ENCODE measurements at places on chromosomes 2 and 18.
A peak's percentile ranks its signal among the peaks of the same experiment; 100 is the strongest.

DNA sequence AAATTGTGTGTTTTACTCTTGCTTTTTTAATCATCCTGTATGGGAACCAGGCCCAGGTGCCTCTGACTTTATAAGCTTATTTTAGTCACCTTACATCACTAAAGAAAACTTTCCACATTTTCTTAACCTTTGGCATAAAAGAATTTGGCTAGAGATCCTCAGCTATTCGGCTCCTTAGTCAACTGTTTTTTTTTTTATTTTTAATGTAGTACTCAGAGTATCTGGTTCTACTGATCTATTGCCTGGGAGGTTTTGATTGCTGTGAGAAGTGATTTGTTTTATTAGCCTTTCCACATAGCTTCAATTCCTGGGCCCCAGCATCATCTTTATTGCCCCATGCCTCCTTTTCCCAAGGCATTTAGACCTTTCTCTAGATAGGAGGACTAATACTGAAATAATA lies 121.0 kb downstream of the MYO1B start:
- DNase-seq: no peak

- no peak for DNase-seq
Observed at GRCh38 chr2:218026676-218027425, 24.1 kb upstream of the TNS1 start.

GRCh38 chr2:119862127-119862889 lies 102.6 kb downstream of the PTPN4 start:
- DNase-seq: no peak

GRCh38 chr18:55086906-55087305 lies 127.6 kb upstream of the CCDC68 start:
- DNase-seq: no peak

DNA sequence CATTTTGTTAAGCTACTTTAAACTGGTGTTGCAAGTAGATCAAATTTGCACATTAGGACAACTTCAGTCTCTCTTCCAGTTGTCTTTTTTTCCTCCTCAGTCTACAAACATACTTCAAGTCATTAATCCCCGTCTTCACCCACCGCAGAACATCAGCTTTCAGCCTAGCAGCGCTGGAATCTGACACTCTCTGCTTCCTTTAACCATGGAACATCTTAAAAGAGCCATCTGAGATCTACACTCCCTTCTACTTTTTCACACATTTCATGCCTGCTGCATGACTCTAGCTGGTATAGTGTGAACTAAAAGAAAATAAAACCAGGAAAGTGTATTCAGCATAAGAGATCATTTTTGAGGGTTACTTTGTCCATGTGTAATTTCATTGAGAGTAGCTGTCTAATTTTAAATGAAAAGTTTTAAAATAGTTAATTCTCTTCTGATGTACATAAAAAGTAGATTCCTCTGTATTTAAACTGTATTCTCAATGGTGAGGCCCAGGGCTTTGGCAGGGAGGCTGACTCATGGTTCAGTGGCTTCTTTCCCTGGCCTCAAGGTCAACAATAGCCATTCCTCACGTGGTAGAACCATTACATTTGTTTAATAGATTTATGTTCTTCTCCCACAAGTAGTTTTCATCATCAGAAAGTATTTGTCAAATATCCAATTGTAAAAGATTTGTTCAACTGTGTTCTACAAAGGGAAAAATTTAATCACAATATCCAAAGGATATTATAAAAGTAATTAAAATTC lies 16.5 kb downstream of the SGPP2 start:
- no peak for DNase-seq

- no peak for DNase-seq
Observed at GRCh38 chr18:59148192-59148591, 8.5 kb downstream of the SEC11C start.

GRCh38 chr18:35641916-35642315 lies 60.4 kb downstream of the GALNT1 start:
- DNase-seq: no peak

DNA sequence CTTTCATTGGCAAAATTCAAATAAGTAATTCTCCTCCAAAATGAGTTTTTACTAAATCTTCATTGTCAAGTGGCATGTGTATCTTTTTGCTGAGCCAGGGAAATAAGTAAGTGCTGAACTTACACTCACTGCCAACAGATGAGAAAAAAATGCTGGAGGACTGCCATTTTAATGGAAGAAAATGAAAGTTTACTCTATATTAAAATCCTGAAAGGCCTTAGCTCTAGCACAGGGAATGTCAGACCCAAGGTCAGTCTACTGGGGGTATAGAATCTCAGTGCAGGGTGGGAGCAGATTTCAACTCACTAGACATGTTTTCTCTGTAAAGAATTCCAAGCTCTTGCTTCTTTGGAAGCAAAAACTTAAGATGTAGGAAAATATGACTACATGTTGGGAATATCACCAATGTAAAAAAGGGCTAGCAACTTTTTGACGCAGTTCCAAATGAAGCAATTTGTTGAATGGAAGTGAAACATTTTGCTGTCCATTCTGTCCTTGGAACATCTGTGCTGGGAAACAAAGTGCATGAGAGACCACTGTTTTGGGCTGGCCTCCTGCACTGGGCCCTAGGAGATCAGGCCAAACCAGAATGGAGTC lies 127.0 kb downstream of the ST6GAL2 start:
- no peak for DNase-seq

DNA sequence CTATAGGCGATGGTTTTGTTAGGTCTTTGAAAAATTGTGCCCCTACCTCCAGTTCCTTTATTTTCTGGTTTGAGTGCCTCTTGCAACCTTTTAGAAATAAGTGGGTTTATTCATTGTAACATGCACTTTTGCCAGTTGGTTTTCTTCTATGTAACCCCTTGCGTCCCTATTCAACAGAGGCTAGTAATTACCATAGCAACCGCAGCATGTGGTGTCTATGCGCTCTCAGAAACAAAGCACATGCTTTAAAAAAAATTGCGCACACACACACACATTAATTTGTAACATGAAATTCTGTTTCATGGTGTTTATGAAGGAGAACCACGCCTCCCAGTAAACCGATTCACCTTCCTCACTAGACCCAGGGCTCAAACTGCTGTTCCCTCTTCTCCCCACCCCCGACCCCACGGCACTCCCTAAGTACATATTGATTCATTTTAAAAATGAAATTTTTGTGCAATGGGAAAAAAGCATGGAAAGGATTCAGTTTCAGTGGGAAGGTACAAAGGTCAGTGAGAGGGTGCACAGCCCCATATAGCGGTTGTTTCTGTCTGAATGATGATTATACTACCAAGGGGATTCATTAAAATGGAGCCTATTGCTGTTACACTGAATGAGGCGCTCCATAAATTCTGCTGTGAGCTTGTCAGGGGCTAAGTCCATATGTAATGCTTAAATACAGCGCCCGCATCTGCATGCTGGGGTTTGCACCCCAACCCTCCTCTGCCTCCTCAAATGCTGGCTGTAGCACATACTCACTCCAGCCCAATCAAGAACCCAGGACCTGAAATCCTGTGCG lies 206.9 kb downstream of the ICOS start:
- no peak for DNase-seq

DNA sequence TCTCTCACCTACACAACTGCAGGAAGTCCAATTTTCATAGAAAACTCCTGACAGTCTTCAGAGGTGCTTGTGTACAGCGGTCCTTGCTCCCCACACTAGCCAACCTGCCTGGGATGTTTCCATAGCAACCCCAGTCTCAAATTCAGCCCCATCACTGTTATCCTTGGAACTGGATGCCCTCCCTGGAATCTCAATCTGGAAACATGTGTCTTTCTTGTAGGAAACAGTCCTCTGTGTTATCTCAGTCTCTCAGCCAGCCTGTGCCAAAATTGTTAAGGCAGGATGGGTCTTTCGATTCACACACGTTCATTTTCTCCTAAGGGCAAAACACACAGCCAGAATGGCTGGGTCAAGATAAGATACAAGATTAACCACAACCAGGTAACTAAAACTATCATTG lies 295.5 kb upstream of the RND3 start:
- no peak for DNase-seq

- DNase-seq: no peak
Observed at GRCh38 chr2:3644246-3644525, 13.8 kb upstream of the ALLC start.

- DNase-seq: no peak
Observed at GRCh38 chr2:113010088-113010487, 4.8 kb downstream of the IL36A start.

DNA sequence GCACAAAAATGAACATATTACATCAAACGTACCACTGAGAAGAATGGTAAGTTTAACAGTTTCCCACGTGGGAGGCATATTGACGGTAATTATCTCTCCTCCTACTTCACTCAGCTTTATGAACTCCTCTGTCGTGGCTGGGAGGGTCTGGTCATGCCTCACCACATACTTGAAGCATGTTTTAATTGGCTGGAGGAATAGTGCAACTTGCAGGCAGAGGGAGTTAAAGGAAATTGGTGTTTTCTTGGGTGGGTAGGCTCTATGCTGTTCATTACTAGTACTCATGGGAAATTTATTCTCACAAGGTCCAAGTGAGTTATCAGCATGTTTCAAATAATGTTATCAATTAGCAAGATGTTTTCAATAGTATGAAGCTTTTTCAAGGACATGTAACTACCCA lies 767.0 kb downstream of the PLCL1 start:
- DNase-seq: no peak

GRCh38 chr2:238654479-238655197 lies 193.2 kb upstream of the TWIST2 start:
- DNase-seq: no peak

GRCh38 chr2:150129921-150130575 lies 357.4 kb downstream of the RND3 start:
- DNase-seq: no peak

DNA sequence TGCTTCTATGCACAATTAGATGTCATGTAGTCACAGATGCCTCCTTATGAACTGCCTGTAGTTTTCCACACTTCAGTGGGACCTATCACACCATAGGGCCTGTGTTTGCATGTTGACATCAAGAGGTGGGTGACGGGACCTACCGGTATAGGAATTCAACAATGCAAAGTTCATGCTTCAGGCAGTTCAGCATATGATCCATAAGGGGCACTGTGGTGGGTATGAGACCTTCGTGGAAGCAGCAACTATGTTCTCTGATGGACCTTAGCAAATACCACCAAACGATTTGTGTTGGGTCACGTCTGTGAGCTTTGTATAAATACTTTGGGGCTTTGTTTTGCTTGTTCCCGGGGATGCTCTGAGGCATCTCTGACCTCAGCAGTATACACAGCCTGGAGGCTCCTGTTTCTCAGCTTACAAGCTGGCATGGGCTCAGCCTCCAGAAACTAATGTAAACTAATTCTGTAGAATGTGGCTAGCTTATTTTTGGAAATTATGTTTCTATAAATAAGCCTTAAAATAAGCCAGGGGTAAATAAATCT lies 111.6 kb downstream of the DTNA start:
- peak; percentile 32 for DNase-seq

GRCh38 chr2:150023044-150023443 lies 435.5 kb upstream of the MMADHC start:
- DNase-seq: no peak

DNA sequence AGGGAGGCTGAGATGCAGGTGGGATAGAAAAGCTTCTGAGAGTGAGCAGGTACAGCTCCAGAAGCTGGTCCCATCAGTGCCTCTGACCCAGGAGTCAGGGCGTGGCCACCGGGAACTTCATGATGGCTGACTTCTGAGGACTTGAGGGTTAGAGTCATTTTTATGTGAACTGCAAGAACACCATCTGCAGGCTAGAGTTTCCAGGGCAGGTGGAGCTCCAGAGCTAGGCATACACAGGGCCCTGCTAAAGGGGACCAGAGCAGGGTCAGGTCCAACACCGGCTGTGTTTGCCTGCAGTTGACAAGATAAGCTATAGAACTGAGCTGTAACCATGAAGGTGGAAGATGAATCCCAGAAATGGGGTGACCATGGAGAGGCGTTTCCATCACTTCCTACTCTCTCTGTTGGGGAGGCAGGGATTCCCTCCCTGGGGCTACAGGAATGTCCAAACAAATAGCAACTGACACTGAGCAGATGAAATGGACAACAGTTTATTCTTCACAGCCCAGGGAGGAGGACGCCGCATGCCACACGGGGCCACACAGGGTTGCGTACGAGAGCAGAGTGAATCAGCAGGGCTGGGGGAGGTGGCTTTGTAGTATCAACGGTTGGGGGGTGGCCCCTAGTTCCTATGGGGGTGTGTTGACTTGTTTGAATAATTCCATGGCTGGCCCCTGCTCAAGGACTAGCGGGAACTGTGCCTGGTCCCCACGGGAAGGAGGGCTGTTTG lies 77.6 kb upstream of the ZNF516 start:
- DNase-seq: no peak

DNA sequence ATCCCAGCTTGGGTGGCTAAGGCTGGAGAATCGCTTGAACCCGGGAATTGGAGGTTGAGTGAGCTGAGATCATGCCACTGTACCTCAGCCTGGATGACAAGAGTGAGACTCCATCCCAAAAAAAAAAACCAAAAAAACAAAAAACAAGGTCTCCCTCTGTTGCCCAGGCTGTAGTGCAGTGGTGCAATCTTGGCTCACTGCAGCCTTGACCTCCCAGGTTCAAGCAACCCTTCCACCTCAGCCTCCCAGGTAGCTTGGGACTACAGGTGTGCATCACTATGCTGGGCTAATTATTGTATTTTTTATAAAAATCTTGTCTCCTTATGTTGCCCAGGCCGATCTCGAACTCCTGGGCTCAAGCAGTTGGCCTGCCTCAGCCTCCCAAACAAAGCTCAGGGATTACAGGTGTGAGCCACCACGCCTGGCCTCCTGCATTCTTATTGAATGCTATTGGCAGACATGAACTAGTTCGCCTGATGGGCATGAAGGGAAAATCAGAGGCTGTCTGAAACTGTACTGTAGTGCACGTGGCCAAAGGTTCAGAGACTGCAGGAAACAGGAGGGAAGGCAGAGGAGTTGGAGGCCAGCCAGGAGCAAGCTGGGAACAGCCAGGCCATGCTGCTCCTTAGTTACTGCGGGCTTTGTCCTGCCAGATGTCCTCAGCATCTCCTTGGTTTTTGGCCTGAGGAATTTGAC lies 16.0 kb upstream of the ASXL2 start:
- peak; percentile 69 for DNase-seq

- no peak for DNase-seq
Observed at GRCh38 chr18:32975163-32975436, 202.3 kb upstream of the KLHL14 start.

DNA sequence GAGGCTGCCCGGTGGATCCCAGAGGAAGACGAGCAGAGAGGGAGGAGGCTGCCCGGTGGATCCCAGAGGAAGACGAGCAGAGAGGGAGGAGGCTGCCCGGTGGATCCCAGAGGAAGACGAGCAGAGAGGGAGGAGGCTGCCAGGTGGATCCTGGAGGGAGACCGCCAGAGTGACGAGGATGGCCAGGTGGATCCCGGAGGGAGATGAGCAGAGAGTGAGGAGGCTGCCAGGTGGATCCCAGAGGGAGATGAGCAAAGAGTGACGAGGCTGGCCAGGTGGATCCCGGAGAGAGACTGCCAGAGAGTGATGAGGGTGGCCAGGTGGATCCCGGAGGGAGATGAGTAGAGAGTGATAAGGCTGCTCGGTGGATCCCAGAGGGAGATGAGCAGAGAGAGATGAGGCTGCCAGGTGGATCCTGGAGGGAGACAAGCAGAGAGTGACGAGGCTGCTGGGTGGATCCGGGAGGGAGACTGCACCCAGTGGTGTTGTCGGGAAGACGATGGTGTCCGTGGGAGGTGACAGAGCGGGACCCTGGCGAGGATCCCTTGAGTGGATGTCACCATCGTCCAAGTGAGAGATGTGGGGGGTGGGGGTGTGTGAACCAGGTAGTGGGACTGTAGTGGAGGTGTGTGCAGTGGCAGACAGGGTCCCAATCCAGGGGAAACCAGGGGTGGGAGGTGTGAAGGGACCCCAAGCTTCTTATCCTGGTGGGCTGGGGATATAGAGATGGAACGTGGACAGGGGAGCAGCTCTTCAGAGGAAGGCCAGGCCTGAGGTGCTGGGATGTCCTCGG lies 22.3 kb downstream of the DCDC2C start:
- no peak for DNase-seq

- DNase-seq: no peak
Observed at GRCh38 chr18:22093731-22094357, 75.5 kb upstream of the GATA6 start.
